CD4-positive, alpha-beta T cell treated with Interleukin-1 beta for 1 hour (primary cell): ENCODE measurements at places on chromosomes 6 and 20.

DNA sequence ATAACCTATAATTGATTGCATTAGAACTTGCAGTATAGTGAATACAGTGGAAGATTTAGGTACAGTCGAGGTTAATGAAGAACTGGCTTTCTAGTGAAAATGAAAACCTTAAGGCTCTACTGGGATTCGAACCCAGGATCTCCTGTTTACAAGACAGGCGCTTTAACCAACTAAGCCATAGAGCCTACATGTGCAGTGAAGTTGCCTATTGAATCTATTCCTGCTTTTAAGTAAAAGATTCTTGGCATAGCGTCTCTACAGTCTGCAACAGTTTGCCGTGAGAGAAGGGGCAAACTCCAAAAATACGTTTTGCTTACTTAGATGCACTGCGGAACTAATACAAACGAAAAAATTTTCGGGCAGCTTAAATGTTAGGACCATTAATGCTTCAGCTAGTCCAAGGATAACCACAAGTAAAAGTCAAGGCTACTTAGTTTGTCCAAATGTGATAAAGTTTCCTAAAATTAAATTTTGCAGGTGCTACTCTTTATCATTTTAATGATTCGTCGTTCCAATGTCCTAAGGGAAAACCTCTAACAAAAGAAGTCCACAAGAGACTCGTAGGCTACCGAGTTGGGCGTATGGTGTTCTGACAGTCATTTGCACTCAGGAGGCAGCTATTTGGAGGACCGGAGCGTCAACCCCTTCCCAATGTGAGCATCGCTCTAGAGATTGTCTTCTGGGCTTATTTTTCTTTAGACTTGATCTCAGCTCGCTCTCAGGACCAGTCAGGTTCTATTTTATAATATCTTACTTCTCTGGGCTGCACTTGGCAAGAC lies 31.3 kb upstream of the ZSCAN23 start:
- DNase-seq: no peak

GRCh38 chr6:166176106-166176505 lies 8.5 kb upstream of the TBXT start:
- no peak for DNase-seq

DNA sequence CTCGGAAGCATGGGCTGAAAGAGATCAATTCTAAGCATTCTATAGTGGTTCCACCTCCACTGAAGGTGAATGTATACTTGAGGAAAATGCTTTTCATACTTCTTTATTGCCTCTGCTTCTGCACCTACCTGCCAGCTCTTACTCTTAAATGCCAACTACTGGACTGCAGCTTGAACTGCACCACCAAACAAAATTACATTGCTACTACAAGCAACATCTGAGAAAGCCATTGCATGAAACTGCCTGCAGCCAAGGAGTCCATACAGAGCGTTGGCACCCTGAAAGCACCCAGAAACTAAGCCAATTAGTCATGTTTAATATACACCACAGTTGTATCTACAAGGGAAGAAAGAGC lies 440.9 kb downstream of the BTBD3 start:
- DNase-seq: no peak

GRCh38 chr20:15252304-15252703 lies 914.9 kb upstream of the FLRT3 start:
- DNase-seq: no peak

DNA sequence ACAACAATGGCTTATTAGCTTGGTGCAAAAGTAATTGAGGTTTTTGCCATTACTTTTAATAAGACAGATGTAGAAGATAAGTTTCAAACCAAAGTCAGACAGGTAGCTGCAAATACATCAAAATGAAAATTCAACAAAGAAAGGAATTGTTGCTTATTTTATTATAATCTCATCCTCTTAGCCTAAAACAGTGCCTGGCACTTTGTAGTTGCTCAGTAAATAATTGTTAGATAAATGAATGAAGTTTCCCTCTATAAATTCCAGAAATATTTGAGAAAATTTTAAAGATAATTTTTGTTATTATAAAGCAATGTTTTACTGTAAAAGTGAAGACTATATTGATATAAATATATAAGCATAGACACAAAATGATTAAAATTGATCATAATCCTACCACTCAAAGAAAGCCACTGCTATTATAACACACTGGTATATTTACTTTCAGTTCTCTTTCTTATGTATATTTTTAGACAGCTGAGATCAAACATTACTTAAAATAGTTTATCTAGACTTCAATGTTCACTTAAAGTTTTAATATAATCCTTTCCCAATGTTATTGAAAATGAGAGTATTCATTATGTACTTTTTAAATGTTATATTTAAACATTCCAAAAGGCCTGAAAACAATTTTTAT lies 42.5 kb downstream of the SESN1 start:
- no peak for DNase-seq

DNA sequence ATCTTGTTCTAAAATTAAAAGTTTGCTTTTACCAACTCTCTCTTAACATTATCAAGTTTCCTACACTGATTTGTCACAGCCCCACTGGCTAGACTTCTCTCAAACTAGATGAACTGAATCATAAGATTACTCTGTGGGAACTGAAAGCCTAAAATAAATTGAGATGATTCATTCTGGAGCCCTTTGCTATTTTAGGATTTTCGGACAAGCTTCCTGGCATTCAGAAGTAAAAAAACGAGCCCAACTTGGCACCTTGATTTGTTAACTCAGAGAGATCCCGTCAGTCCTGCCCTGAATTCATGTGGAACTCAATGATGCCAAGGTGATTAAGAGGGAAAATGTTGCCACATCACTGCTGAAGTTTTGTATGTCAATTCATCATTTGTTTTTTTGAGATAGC lies 122.0 kb upstream of the NRSN1 start:
- DNase-seq: no peak

DNA sequence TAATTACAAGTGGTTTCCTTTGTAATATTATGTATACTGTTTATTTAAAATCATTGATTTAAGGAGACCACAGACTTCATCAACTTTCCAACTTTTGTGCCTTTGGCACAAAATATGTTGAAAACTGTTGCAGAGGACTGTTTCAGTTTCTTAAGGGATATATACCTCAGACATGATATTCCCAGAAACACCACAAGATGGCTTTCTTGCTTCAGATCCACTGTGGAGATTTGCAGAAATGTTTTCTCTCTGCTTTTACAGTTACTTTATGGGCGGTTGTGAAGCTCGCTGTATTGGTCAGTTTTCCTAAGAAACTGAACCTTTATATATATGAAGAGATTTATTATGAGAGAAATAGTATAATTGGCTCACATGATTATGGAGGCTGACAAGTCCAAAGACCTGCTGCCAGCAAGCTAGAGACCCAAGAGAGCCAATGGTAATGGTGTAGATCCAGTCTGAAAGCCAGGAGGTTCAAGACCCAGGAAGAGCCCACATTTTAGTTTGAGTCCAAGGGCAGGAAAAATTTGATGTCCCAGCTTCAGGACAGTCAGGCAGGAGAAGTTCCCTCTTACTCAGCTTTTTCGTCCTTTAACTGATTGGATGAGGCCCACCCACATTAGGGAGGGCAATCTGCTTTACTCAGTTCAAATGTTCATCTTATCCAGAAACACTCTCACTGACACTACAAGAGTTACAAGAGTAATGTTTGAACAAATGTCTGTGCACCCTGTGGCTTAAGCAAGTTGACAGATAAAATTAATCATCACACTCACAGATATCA lies 12.8 kb downstream of the ME1 start:
- no peak for DNase-seq

GRCh38 chr6:31630177-31630934 lies 9.8 kb downstream of the PRRC2A start:
- DNase-seq: no peak

DNA sequence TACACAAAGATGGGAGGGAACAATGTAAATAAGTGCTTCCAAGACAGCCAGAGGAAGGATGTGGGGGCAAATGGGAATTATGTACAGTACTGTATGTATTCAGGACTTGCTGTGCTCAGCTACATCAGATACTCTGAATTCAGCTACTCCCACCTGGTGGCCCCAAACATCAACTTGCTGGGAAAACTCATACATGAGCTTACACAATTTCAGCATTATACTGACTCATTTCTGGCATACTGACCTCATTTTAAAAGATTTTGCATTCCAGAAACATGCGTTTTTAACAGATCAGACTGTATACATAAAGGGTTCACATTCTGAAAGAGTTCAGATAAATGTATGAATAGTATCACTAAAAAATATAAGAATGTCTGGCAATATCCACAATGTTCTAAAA lies 59.7 kb downstream of the GPX5 start:
- no peak for DNase-seq

DNA sequence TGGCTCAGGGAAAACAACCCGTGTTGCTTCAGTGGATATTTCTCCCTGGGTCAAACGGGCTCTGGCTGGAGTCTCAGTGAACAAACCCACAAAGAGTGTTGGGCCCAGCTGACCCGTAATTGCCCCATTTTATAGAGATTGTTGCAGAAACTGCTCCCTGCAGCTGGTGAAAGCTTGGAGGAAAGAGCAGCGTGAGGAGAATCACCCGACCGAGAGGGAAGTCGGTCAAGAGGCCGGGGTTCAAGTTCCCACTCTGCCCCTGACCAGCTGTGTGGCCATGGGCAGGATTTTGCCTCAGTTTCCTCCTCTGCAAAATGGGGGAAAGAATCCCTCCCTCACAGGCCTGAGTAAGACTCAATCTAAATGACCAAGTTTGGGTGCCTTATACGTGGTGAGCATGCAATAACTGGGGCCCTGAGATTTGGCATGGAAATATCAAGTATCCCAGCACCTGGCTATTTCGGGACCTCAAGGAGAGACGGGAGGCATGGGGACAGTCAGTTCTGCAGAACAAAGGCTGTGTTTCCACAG lies 1.7 kb upstream of the TGM2 start:
- DNase-seq: no peak

DNA sequence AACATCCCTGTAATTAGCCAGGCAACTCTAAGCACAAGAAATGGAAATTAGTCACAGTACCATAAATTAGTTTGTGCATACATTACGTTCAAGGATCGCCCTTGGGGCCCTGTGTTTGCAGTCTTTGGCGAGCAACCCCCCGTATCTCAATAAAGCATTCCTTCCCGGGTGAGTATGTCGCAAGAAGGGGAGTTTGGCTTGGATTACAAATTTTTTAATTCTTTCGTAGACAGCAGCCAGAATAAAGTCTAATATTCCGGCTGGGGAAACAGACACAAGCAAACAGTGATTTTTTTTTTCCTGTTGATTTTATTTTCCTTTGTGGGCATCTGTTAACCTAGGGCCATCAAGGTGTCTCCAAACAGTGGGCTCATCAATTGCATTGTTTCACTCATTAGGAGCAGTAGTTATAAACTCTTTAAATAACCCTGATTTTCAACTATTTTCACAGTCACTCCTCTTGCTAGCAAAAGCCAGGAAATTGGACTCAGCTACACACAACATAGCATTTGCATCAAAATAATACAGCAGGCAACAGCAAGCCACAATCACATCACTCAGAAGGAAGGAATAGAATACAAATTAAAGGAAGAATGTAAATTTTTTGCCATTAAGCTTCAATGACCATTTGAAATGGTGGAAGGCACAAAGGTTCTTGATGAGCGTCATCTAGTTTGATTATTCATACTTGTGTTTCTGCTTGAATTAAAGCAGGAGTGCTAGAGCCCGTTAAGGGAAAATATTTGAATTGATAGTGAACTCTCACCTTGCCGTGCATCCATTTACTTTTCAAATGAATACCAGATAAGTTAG lies 85.3 kb downstream of the LINC00237 start:
- DNase-seq: no peak

DNA sequence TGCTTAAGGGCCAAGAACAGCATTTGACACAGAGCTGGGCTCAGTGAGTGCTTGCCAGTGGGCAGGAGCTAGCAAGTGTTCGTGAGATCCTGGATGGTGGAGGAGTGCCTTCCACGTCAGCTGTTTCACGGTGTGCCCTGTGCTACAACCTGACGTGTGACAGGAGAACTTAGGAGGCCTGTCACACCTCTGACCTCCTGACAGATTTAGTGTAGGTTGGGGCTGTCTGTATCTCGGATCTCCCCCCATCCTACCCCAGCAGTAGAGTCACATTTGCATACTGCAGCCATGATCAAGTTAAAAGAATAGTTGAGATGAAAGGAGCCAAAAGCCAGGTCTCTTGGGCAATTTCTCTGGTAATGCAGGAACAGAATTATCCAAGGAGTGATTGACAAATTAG lies 200.8 kb upstream of the CHD6 start:
- DNase-seq: no peak

- DNase-seq: no peak
Measured at GRCh38 chr6:166936079-166936787, 20.1 kb downstream of the RNASET2 start.

- DNase-seq: no peak
Measured at GRCh38 chr6:15339081-15339480, 93.2 kb downstream of the JARID2 start.

DNA sequence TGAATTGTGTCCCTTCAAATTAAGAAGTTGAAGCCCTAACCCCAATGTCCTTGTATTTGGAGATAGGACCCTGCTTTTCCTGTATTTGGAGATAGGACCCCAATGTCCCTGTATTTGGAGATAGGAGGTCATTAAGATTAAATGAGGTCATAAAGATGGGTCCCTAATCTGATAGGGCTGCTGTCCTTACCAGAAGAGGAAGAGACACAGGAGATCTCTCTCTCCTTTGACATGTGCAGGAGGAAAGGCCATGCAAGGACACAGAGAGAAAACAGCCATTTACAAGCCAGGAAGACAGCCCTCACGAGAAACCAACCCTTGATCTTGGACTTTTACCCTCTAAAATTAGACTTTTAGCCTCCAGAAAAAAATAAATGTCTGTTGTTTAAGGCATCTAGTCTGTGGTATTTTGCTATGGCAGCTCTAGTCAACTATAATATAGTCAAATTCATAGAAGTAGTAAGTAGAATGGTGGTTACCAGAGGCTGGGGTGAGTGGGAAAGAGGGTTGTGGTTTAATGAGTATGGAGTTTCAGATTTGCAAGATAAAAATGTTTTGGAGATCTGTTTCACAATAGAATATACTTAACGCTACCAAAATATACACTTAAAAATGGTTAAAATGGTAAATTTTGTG lies 59.3 kb downstream of the UBE3D start:
- no peak for DNase-seq

- DNase-seq: peak; percentile 62
Measured at GRCh38 chr6:73854998-73855718, 159.2 kb downstream of the CD109 start.

DNA sequence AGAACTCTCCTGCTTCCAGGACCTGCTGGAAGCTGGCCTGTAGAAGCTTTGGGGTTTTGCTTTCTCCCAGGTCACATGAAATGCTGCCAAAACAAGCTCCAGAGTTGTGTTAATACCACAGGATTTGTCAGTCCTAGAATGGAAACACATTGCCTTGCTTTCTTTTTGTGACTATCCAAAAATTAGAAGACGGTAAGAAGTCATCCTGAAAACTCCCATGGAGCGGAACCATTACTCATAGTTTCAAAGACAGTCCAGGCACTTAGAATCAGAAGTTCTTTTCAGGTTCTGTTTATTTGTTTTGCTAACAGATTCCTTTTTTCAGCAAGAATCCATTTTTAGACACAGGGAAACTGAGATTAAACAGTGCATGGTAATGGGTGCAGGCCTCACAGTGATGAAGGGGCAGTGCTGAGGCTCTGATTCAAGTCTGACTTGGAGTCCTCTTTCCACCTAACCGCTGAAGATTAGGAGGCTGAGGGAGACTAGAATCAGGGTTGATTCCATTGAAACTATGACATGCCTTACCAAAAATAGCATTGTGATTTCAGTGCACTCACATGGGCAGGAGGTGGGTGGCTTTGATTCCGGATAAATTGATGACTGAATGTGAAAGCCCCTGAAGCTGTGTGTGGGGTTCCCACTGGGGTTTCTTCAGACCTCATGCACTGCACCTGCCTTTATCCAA lies 72.2 kb upstream of the NAA20 start:
- DNase-seq: no peak
